Immature natural killer cell (primary cell): ENCODE measurements at places on chromosomes 6 and 20. TPM values are rescaled to one million over a fixed set of nuclear protein-coding genes. Genes with fewer than 3 reads are reported as not detected.

DNA sequence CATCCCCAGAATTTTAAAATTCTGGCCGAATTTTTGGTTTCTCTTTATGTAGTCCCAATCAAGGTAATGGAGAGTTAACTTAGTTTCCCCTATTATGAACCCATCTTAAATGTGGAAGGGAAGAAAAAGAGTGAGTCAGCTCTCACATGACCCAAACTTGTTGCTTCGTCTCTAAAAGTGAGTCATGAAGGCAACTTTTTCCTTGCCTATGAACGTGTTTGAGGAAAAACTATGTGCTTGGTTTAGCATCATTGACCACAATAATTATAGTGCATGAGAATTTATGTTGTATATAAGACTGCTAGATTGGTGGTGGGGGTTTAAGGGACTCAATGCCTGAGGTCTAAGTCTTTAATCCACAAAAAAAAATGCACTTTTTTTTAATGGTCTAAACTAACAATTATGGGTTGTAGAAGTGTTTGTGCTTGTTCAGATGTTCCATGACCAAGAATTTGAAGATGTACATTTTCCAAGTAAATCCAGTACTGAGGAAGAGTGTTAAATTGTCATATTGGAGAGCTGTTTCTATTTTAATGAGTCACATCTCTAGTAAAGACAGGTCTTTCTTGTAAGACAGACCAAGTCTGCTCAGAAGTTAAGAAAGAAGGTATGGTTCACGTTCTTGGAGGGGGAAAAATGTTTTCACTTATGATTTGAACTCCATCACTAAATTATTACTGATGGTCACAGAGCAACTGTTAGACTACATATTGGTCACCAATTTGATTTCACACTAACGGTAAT, 409.9 kb upstream of the MARCKS start:
- no peaks in the 10 kb centered on the region for H3K4me1 ChIP-seq
- H3K27ac ChIP-seq: no peak overlapping the region
- H3K27me3 ChIP-seq: no peaks in the 10 kb centered on the region
- H3K36me3 ChIP-seq: no peaks in the 10 kb centered on the region

GRCh38 chr20:3279761-3280160, 40.8 kb upstream of the SLC4A11 start:
- no peak for DNase-seq
- H3K4me3 ChIP-seq: no peak overlapping the region
- no peaks in the 10 kb centered on the region for H3K27me3 ChIP-seq
- peaks cover 20% of the 10 kb centered on the region for H3K36me3 ChIP-seq

DNA sequence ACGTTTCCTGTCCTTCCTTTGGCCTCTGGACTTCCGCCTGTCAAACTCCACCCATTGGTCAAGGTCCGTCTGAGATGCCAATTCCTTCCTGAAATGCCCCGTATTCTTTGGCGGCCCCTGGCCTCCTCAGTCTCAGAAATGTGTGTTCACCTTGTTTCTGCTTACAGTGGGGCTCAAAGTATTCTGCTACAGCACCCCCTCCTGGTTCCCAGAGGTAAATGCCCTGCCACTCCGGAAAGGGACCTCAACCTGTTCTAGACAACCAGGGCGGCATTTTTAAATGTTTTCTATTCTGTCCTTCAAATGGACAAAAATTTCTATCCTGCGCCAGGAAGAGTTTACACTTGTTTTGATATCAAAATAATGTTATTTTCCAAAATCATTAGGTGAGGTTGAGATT, 12.1 kb upstream of the PAX1 start:
- no peaks in the 10 kb centered on the region for H3K36me3 ChIP-seq
- peaks cover 2% of the 10 kb centered on the region for H3K27me3 ChIP-seq
- H3K4me1 ChIP-seq: no peaks in the 10 kb centered on the region
- no peak overlapping the region for H3K4me3 ChIP-seq
- H3K27ac ChIP-seq: no peak overlapping the region
- no peak for DNase-seq

- H3K4me3 ChIP-seq: no peak overlapping the region
- no peak for DNase-seq
- H3K27me3 ChIP-seq: peaks cover 2% of the 10 kb centered on the region
- H3K27ac ChIP-seq: no peak overlapping the region
These were observed 193.8 kb downstream of the PLCB4 start for GRCh38 chr20:9262653-9263194.

- no peak for DNase-seq
- no peaks in the 10 kb centered on the region for H3K4me1 ChIP-seq
- H3K27ac ChIP-seq: no peak overlapping the region
- H3K36me3 ChIP-seq: no peaks in the 10 kb centered on the region
- no peaks in the 10 kb centered on the region for H3K27me3 ChIP-seq
These were observed 806.3 kb upstream of the GJE1 start for GRCh38 chr6:141326426-141326825.

DNA sequence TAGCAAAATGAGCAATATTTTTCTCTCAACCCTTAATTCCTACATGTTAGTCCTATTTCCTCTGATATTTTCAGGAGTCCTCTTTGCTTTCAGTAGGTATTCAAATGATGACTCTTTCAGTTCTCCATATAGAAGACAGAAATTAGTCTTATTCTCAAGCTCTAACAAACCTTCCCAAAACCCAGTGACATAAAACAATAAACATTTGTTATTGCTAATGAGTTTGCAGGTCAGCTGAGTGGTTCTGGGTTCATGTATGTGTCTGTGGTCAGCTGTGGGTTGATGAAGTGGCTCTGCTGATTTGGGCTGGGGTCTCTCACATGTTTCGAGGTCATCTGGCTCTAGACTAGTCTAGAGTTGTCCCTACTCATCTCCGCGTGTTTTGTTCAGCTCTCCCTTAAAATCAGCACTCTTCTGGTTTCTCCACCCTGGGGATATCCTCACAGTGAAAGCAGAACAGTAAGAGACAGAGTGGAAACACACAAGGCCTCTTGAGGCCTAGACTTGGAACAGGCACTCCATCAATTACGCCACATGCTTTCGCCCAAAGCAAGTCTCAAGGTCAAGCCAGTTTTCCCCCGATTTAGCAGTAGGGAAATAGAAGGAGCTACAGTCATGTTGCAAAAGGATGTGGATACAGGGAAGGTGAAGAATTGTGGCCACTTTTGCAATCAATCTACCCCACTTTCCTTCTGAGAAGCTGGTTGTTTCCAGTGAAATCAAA, 273.0 kb downstream of the PLCB1 start:
- peaks cover 4% of the 10 kb centered on the region for H3K36me3 ChIP-seq
- H3K4me3 ChIP-seq: no peak overlapping the region
- DNase-seq: no peak
- H3K27me3 ChIP-seq: no peaks in the 10 kb centered on the region
- H3K27ac ChIP-seq: no peak overlapping the region

GRCh38 chr6:110255211-110255750, 75.1 kb downstream of the CDC40 start:
- no peaks in the 10 kb centered on the region for H3K27me3 ChIP-seq
- no peak for DNase-seq
- no peak overlapping the region for H3K4me3 ChIP-seq
- no peak overlapping the region for H3K27ac ChIP-seq
- peaks cover 3% of the 10 kb centered on the region for H3K36me3 ChIP-seq

GRCh38 chr6:142683714-142684141, 261.2 kb downstream of the HIVEP2 start:
- no peaks in the 10 kb centered on the region for H3K4me1 ChIP-seq
- H3K27me3 ChIP-seq: peaks cover 3% of the 10 kb centered on the region
- no peak overlapping the region for H3K27ac ChIP-seq
- no peak for DNase-seq
- no peaks in the 10 kb centered on the region for H3K36me3 ChIP-seq

DNA sequence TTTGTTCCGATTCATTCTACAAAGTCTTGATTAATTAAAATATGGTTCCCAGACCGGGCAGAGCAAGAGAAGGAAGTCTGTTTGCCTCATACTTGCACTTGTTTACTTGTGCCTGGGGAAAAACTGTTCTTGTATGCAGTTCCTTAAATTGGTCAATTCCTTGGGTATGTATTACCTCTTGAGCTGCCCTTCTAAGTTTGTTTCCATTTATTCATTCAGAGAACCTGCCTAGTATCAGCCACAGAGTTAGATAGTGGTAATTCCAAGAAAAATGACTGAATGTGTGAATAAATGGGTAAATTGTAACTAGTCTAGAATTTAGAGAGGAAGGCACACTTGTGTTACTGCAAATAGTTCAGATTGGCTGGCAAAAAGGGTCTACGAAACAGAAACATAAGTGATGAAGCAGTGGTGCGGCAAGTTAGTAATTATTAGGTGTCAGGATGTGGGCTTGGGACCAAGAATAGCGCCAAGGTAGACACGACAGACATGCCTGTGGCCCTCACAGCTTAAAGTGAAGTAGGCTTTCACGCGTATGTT, 525 bp upstream of the MAK start:
- no peak for DNase-seq
- peaks cover 24% of the 10 kb centered on the region for H3K27me3 ChIP-seq
- peak overlapping the region; percentile 86 for H3K4me3 ChIP-seq

DNA sequence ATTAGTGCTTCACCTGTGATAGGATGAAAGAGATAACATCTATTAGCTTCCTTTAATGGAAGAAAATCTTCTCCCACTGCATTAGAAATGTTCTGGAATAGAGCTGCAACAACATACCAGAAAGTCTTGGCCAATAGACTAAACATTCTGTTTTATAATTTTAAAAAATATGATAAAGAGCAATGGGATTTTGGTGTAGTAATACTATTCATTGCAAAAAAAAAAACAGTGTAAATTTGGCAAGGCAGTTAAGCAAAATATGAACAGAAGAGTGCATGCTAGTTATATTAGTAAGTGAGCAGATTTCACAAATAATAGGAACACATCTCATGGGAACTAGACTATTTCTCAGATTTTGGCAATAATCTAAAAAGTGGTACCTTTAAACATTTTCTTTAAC, 43.3 kb downstream of the SOX4 start:
- no peaks in the 10 kb centered on the region for H3K27me3 ChIP-seq
- no peaks in the 10 kb centered on the region for H3K4me1 ChIP-seq
- no peak for DNase-seq
- no peak overlapping the region for H3K4me3 ChIP-seq

DNA sequence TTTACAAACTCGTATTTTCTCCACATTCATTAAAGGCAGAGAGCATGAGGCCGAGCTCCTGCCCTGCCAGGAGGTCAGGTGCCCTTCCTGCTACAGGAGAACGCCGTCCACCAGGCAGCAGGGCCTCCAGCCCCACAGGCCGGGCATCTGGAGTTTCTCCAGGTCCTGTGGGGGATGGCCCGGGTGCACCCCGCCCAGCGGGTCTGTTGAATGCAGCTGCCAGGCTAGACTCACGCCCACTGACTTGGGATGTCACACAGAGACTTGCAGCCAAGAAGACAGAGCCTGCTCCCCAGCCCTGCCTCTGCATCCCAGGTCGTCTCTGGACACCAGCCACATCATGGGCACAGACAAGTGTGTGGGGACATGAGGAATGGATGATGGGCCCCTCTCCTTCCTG, 376.4 kb downstream of the CDH4 start:
- DNase-seq: no peak
- H3K27ac ChIP-seq: no peak overlapping the region
- no peaks in the 10 kb centered on the region for H3K36me3 ChIP-seq
- peaks cover 3% of the 10 kb centered on the region for H3K27me3 ChIP-seq
- no peak overlapping the region for H3K4me3 ChIP-seq

DNA sequence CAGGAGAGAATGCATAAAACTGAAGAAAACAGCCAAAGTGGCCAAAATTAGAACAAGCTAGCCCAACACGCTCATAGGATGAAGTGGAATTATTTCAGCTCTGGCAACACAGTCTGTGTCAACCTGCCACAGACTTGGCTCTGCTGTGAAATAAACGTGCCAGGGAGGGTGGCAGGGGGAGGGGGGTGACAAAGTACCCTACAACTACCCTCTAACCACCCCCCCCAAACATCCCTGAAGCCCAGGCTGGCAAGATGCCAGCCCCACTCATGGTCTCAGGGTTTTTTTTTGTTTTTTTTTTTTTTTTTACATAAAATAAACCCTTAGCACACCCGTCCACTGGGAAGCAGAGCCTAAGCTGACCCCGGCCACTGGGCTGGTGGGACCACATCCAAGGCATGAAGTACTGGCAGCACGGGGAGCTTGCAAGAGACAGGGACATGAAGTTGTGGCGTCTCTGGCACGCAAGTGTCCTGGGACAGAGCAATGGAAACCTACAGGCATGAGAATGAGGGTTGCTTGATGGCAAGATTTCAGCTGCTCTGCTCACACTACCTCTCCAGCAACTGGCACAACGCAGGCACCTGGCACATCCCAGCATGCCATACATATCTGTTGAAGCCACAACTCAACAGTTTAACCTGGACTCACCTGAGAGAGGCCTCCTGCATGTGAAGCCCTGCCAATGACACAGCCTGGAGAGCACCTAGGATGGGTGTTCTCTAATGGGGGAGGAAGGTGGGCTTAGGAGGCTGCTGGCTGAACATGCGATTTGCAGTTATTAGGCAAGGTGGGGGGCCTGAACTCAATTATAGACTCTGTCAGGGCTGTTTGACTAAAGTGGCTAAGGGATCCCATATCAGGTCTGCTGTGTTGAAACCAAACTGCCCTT, 76.4 kb downstream of the TRAM2 start:
- H3K27ac ChIP-seq: no peak overlapping the region
- H3K36me3 ChIP-seq: peaks cover 4% of the 10 kb centered on the region
- DNase-seq: no peak
- H3K4me3 ChIP-seq: no peak overlapping the region
- H3K27me3 ChIP-seq: no peaks in the 10 kb centered on the region
- peaks cover 31% of the 10 kb centered on the region for H3K4me1 ChIP-seq

DNA sequence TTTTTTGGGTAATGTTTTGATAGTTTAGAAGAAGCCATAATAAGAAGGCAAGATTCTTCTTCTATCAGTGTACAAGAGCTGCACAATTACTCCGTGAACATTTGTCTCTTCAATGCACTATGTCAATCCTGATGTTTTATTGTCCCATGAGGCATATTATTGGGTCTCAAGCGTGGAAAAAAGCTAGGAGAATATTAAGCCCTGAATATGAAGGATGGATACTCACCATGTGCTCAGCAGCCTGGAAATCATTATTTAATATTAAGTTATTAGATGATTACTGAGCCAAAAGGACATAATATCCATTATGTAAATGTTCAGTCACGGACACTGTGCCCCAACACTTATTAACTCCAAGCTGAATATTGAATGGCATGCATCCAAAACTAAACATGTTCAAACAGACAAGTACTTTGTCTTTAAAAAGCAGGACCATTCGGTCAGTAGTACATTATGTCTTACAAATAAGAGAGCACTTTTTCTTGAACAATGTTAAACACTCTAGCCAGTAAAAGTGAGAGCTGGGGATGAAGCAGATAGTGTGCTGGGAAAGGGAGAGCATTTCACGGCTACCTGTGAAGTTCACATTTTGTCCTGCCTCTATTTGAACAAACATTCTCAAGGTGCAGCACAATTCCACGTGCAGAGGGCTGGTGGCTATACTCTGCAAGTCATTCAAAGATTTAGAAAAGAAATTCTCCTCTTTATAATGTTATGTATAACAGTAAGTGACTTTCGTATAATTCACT, 70.6 kb upstream of the CNR1 start:
- no peak overlapping the region for H3K4me3 ChIP-seq
- H3K4me1 ChIP-seq: no peaks in the 10 kb centered on the region

- no peak overlapping the region for H3K4me3 ChIP-seq
- H3K27ac ChIP-seq: no peak overlapping the region
- no peaks in the 10 kb centered on the region for H3K4me1 ChIP-seq
- no peaks in the 10 kb centered on the region for H3K36me3 ChIP-seq
These were observed 73.2 kb downstream of the QRSL1 start for GRCh38 chr6:106702451-106703110.

The ZBTB46 gene
- polyA plus RNA-seq: 0.32 TPM

The TFAP2D gene
- polyA plus RNA-seq: not detected

The OR2J1 gene
- not detected for polyA plus RNA-seq

The GHRH gene
- not detected for polyA plus RNA-seq

The VSTM2L gene
- not detected for polyA plus RNA-seq
